Stimulated activated CD8-positive, alpha-beta memory T cell treated with anti-CD3 and anti-CD28 coated beads, Interleukin-15, amount 100 ng/mL, for 48 hours (primary cell): ENCODE measurements at places on chromosomes 1 and 21.
A peak's percentile ranks its signal among the peaks of the same experiment; 100 is the strongest.

DNA sequence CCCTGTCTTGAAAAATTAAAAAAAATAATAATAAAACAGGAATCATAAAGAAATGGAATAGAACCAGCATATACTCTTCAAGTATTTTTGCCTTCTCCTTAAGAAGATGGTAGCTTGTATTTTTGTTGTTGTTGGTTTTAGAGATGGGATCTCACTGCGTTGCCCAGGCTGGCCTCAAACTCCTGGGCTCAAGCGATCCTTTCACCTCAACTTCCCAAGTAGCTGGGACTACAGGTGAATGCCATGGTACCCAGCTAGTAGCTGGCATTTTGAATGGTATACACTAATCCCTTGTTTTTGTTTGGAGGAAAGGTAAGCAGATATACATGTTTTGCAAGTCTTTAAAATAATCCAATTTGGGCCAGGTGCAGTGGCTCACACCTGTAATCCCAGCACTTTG lies 34.7 kb upstream of the ERO1B start:
- no peak for DNase-seq

DNA sequence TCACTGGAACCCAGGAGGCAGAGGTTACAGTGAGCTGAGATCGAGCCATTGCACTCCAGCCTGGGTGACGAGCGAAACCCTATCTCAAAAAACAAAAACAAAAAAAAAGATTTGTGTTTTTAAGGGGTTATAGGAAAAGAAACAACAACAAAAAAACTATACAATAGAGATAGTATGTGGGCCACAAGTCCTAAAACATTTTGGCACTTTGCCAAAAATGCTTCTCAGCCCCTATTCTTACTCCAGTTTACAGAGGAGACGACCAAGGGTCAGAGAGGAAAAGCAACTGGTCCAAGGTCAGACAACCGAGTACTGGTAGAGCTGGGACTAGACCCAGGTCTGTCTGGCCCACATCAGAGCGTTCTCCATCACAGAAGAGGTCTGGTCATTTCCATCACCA lies 3.0 kb downstream of the FBXO44 start:
- DNase-seq, result no peak

DNA sequence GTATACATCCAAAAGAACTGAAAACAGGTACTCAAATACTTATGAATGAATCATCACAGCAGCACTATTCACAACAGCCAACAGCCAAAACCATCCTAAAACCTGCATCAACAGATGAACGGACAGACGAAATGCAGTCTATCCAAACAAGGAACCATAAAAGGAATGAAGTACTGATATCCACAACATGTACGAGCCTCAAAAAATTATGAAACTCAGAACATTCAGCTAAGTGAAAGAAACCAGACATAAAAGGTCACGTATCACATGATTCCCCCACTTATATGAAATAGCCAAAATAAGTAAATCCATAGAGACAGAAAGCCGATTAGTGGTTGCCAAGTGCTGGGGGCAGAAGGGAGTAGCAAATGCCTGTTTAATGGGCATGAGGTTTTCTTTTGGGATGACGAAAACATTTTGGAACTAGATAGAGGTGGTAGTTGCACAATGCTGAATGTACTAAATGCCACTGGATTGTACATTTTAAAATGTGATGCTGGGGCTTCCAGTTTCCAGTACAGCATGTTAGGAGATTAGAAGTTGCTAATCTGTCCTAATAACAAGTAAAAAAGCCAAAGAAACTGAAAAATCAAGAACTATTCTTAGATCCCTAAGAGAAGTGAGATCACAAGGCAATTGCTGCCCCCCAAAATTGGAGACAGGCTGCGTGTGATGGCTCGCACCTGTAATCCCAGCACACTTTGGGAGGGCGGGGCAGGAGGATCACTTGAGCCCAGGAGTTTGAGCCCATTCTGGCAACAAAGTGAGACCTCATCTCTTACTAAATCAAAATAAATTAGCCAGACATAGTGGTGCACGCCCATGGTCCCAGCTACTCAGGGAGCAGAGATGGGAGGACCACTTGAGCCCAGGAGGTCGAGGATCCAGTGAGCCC lies 25.3 kb downstream of the CLSTN1 start:
- no peak for DNase-seq

DNA sequence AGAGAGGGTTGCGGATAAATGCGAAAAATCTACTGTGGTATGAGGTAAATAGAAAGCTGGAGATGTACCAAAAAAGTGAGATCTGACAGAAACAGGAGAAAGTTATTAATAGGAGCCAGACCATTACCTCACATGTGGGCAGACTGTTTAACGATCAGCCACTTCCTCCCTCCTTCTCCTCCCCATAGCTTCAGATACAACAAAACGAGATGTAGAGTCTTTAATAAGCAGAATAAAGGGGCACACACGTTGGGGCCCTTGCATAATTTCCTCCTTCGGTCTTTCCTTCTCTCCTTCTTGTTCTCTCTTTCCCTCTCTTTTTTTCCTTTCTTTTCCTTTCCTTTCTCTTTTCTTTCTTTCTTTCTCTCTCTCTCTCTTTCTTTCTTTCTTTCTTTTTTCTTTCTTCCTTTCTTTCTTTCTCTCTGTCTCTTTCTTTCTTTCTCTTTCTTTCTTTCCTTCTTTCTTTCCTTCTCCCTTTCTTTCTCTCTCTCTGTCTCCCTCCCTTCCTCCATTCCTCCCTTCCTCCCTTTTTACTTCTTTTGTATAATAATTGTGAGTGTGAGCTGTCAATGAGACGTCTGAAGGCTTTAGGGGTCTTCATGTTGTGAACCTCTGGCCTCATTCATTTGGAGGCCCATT lies 242.1 kb downstream of the GRIK1 start:
- DNase-seq, result no peak

DNA sequence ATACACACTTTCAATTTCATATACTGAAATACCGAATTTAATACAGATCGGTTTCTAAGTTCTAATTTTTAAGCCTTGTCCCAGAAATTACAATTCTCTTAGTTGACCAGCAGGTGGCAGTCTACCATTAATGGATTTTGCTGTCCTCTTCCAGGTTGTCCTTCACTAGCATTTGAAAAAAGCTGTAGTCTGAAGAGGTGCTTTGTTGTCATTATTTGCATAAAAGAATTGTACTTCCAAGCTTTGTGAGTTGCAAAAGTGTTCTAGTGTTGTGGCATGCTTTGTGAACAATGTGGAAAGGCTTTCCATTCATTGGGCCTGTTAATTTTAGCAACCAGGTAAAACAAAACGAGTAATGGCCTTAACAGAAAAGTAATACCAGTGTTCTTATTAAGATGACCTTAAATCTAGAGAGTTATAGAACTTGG lies 193.6 kb downstream of the RPS6KC1 start:
- peak; percentile 1 for DNase-seq
